Progenitor cell of endocrine pancreas (in vitro differentiated cells): ENCODE measurements at places on chromosomes 1 and 21.

DNA sequence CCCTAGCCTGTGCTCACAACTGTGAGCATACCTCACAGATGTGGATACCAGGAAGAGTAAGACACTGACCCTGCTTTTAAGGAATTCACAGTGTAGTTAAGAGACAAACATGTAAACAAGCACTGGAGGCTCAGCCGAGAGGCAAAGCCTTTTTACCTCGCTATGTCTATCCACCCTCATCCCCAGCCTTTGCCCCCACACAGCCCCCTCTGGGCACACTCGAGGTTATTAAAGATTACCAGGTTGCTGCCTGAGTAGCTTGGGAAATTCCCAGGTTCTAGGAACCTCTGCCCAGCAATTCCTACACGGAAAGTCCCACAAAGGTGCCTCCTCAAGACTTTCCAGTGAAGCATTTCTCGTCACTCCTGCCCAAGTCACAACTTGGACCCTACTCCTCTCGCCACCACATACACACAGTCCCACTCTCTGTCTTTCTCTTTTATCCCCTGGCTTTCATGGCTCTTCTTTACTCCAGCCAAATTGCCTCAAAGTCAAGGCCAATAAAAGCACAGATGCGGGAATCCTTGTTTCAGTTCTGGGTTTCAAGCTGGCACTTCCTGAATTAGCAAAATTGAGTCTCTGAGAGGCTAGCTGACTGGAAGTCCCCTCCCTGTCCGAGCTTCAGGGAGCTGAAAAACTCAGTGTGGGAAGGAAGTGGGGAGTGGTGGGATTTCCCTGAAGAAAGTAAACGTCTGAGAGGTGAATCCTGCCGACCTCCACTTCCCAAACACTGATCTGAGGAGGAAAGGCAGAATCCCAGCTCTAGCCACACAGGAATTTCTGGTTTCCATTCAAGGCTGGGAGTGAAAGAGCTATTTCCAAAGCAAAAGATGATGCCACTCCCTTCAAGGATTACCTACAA is 7.6 kb downstream of the DENND2D start:
- no peak for DNase-seq

DNA sequence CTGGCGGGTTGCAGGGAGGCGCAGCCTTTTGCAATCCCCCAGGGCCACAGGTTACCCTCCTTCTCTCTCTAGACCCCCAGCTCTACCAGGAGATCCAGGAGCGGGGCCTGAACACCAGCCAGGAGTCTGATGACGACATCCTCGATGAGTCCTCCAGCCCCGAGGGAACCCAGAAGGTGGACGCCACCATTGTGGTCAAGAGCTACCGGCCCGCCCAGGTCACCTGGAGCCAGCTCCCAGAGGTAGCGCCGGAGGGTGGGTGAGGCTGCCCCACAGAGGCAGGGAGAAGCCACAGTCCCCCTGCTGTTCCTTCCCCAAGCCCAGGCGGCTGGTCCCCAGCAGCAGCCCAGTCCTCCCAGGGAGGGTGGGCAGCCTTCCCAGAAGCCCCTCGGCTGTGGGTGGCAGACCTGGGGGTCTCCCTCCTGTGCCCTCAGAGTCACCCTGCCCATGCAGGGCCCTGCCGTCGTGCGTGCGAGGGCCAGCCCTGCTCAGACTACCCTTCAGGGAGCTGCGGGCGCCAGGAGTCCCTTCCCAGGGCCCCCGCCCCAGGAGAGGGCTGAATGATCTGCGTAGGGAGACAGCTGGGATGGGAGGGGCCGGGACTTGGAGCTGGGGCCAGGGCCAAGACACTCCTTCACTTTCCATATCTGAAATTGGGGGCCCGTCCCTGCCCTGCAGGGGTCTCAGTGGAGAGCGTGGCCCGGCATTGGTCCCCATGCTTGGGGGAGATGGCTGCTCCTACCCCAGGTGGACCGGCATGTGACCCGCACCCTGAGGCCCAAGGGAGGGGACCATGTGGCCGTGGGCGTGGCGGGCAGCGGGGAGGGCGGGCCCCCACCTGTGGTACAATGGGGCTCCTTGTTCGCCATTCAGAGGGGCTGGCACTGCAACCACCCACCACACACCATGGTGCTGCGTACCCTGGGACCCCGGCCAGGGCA is 12.9 kb downstream of the ARHGEF16 start:
- no peak for DNase-seq

GRCh38 chr1:217881607-217882332 is 250.6 kb downstream of the SPATA17 start:
- no peak for DNase-seq

DNA sequence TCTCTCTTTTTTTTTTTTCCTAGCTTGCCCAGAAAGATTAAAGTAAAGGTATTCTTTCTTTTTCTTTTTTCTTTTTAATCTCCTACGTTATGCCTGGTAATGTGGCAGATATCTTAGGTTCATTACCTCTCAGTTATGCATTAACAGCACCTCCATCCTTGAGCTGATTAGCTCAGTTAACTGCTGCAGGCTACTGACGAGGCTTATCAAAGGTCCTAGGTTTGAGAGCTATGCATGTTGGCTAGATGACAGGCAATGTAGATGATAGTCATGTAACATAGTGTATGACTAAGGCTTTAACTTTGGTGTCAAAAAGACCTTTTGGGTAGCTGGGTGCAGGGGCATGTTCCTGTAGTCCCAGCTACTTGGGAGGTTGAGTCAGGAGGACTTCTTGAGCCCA is 53.7 kb upstream of the CACYBP start:
- DNase-seq, result no peak

- no peak for DNase-seq
Observed at GRCh38 chr1:5393603-5394002, 598.6 kb downstream of the NPHP4 start.

DNA sequence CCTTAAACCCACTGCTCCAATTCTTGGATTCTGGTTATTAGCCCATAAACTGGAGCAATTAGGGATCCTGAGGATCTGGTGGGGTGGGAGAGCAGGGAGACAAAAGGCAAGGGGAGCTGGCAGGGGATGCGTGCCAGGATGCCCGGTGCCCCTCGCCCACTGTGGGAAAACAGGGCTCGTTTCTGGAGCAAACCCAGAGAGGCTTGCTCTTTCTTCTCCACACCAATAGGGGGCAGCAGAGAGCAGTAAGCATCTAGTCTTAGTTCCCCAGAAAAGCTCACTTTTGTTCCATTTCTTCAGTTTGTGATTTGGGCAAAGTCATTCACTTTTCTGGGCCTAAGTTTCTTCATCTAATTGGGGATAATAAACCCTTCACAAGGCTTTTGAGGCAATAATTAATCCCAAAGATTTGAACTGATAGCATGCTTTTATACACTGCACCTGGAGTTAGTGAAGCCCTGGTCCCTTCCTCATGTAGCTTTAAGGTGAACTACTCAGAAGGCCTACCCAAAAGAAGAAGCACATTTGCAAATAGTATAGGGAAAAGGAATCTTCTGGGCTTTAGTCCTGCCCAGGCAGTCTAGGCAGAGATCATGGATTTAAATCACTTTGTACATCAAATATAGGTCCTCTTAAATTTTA is 160.6 kb upstream of the USP24 start:
- peak; percentile 23 for DNase-seq

DNA sequence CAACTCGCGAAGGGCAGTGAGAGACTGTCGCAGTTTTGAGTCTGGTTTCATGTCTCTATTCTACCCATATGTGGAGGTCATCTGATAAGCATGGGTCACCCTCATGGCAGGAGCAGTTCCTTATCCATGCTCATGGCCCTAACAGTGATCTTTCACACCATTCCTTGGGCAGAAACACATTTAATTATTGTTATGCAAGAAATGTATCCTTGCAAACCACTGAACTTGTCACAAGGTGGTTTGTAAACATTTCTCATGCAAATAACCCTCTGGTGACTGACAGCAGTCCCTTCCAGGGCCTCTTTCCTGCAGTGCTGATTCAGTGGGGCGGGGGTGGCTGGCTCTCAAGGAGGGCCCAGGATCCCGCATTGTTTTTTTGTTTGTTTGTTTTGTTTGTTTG is 421.4 kb upstream of the RUNX1 start:
- no peak for DNase-seq

DNA sequence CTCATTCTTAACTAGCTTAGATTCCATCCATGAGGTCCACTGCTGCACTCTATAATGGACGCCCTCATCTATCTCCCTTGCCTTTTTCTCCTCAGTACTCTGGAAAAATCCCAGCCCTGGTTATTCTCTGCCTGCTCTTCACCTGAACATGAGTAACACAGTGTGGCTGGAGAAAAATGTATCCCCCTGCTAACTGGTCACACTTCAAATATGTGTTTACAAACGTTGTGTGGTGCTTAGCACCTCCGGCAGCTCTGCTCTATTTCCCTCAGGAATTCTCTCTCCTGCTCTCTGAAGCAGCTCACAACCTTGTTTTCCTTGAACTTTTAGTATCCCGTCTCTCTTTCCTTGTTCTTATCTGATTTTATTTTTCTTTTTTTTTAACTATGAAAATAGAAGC is 4.1 kb downstream of the SCCPDH start:
- no peak for DNase-seq

DNA sequence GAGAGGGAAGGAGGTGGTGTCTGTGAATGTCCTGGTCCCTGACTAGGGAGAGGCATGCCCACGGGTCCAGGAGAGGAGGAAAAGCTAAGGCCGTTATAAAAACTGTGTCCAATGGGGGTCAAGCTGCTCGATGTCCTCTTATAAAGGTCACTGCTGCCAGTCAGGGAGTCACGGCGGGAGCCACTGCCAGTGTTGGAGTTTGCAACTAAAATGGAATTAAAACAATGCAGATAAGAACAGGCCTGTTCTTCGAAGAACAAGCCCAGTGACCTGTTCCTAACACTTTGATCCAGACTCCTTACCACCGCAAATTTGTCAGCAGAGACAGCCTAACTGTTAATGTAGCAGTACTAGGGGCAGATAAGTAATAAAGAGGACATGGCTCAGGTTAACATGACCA is 56.1 kb upstream of the SDC3 start:
- DNase-seq, result no peak
